Central memory CD8-positive, alpha-beta T cell (primary cell): ENCODE measurements at places on chromosomes 11 and 22.

- peaks cover 30% of the 10 kb centered on the region for H3K27me3 ChIP-seq
- DNase-seq = no peak
- H3K36me3 ChIP-seq = peaks cover 4% of the 10 kb centered on the region
- H3K4me3 ChIP-seq = no peak overlapping the region
- H3K4me1 ChIP-seq = peaks cover 20% of the 10 kb centered on the region
These were observed 24.5 kb downstream of the OTUB1 start for GRCh38 chr11:64010783-64011182.

- H3K4me3 ChIP-seq = no peak overlapping the region
- H3K27me3 ChIP-seq = peaks cover 2% of the 10 kb centered on the region
- no peaks in the 10 kb centered on the region for H3K36me3 ChIP-seq
- DNase-seq = peak; percentile 11
These were observed 75.3 kb downstream of the KCNQ1 start for GRCh38 chr11:2519862-2520735.

GRCh38 chr22:50526108-50526833 lies 873 bp upstream of the SCO2 start:
- H3K27me3 ChIP-seq = no peaks in the 10 kb centered on the region
- peak overlapping the region; percentile 85 for H3K4me3 ChIP-seq
- peaks cover 48% of the 10 kb centered on the region for H3K4me1 ChIP-seq

GRCh38 chr22:23137905-23138561 lies 3.8 kb downstream of the RSPH14 start:
- peak overlapping the region; percentile 78 for H3K4me3 ChIP-seq
- peak; percentile 79 for DNase-seq
- peaks cover 17% of the 10 kb centered on the region for H3K36me3 ChIP-seq
- H3K27me3 ChIP-seq = no peaks in the 10 kb centered on the region

- peaks cover 3% of the 10 kb centered on the region for H3K27me3 ChIP-seq
- H3K4me1 ChIP-seq = peaks cover 7% of the 10 kb centered on the region
- no peak for DNase-seq
- H3K36me3 ChIP-seq = no peaks in the 10 kb centered on the region
- H3K27ac ChIP-seq = no peak overlapping the region
- H3K4me3 ChIP-seq = no peak overlapping the region
These were observed 63.4 kb downstream of the SLC22A12 start for GRCh38 chr11:64654439-64654838.

DNA sequence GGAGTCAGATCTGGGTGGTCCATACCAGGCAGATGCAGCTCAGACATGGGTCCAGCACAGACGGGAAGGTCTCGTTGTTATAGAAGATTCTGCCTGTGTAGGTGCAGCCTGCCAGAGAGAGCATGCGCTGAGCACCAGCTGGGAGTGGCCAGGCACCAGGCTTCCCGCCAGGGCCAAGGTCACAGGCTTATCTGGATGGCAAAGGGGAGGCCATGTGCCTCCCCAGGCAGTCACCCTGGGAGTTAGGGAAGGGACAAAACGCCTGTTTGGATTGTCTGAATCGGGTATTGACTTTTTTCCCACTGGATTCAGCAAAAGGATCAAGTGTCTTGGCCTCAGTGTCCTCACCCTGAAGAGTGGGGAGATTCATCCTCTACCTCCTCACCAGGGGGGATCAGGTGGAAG lies 26.5 kb downstream of the PGA5 start:
- H3K4me1 ChIP-seq = no peaks in the 10 kb centered on the region
- H3K36me3 ChIP-seq = peaks cover under 1% of the 10 kb centered on the region
- no peak overlapping the region for H3K4me3 ChIP-seq
- peaks cover 11% of the 10 kb centered on the region for H3K27me3 ChIP-seq
- no peak for DNase-seq
- no peak overlapping the region for H3K27ac ChIP-seq

DNA sequence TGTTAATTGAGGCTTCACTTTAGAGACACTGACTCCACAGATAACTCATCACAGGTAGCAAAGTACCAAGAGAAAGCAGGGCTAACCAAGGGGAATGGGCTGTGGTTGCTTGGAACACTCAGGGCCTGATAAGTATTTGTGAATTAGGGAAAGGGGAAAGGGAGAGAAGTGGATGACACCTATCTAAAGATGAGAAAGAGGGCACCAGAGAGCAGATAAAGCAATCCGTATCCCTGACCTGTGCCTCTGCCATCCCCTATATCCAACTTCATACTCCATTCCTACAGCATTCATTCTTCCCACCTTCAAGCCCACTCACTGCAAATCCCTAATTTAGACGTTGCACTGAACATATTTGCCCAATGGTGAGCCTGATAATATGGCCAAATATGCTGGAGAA lies 43.0 kb upstream of the API5 start:
- H3K4me3 ChIP-seq = no peak overlapping the region
- peaks cover 13% of the 10 kb centered on the region for H3K4me1 ChIP-seq
- H3K27ac ChIP-seq = no peak overlapping the region
- no peaks in the 10 kb centered on the region for H3K36me3 ChIP-seq
- DNase-seq = no peak

GRCh38 chr22:20783844-20784723 lies 10.2 kb downstream of the SERPIND1 start:
- DNase-seq = no peak
- peaks cover 14% of the 10 kb centered on the region for H3K36me3 ChIP-seq

- no peaks in the 10 kb centered on the region for H3K4me1 ChIP-seq
- H3K4me3 ChIP-seq = no peak overlapping the region
- no peak overlapping the region for H3K27ac ChIP-seq
- no peak for DNase-seq
- H3K36me3 ChIP-seq = peaks cover 2% of the 10 kb centered on the region
These were observed 526.0 kb downstream of the ETS1 start for GRCh38 chr11:128061281-128061871.

- DNase-seq = no peak
- no peak overlapping the region for H3K4me3 ChIP-seq
- H3K27me3 ChIP-seq = no peaks in the 10 kb centered on the region
- no peak overlapping the region for H3K27ac ChIP-seq
These were observed 12.5 kb upstream of the APOL5 start for GRCh38 chr22:35705141-35705540.

DNA sequence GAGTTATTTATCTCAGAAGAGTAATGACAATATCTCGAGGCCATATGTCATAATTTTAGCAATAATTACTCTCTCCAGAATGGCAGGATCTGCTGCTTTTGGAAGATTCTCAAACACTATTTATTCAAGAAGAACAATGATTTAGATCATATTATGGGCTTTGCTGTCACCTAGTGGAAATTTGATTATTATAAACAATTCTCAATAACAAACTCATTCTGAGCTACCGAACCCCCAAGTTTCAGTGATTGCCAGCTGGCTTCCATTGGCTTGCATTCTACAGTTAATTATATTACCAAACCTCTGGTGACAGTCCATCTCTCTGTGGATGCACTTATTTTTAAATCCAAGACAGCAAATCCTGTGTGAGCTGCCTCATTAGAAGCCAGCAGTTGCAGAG lies 27.9 kb upstream of the SLC36A4 start:
- no peak for DNase-seq
- no peaks in the 10 kb centered on the region for H3K4me1 ChIP-seq
- H3K4me3 ChIP-seq = no peak overlapping the region
- H3K27ac ChIP-seq = no peak overlapping the region

DNA sequence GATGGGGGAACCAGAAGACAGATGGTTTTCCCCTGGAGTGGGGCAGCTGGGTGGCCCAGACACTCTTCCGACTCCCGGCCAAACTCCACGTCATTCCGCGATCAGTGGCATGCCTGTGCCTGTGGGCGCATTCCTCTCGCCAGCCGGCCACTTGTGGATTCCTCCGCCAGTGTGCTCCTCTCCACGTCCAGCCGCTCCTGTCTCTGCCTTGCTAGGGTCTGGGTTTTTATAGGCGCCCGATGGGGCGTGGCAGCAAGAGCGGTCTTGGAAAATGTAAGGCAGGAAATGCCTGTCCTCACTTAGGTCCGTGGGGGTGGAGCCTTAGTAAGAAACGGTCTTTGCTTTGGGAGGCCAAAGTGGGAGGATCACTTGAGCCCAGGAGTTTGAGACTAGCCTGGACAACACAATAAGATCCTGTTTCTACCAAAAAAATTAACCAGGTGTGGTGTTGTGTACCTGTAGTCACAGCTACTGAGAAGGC lies 81.6 kb upstream of the SEPTIN5 start:
- H3K36me3 ChIP-seq = peaks cover 3% of the 10 kb centered on the region
- DNase-seq = no peak
- H3K27ac ChIP-seq = no peak overlapping the region
- peaks cover 34% of the 10 kb centered on the region for H3K27me3 ChIP-seq
- H3K4me1 ChIP-seq = peaks cover 6% of the 10 kb centered on the region

- H3K4me3 ChIP-seq = no peak overlapping the region
- H3K27ac ChIP-seq = peak overlapping the region; percentile 8
- H3K27me3 ChIP-seq = no peaks in the 10 kb centered on the region
- peak; percentile 65 for DNase-seq
- peaks cover 7% of the 10 kb centered on the region for H3K36me3 ChIP-seq
These were observed 39.7 kb downstream of the TPBGL start for GRCh38 chr11:75280227-75280701.

GRCh38 chr11:62433141-62433903 lies 14.5 kb downstream of the SCGB1A1 start:
- H3K36me3 ChIP-seq = peaks cover 2% of the 10 kb centered on the region
- DNase-seq = no peak
- no peaks in the 10 kb centered on the region for H3K27me3 ChIP-seq
- no peak overlapping the region for H3K27ac ChIP-seq

DNA sequence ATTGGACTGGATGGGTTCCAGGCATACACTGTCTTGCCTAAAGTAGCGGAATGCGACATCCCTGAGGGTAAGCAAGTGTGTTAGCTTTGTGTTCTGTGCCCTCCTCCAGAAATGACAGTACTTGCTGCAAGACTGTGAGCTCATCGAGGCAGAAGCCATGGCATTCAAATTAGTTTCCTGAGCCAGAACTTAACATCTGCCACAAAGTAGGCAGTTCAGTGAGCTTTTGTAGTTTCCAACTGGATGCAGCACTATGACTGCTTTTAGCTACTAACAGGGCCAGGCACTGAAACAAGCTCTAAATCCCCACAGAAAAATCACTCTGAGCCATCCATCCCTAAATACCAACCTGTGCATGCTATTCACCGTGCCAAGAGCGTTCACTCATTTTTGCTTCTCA lies 1.2 kb upstream of the FAR1 start:
- no peak for DNase-seq
- H3K27ac ChIP-seq = no peak overlapping the region
- H3K27me3 ChIP-seq = peaks cover 19% of the 10 kb centered on the region
- H3K4me3 ChIP-seq = peak overlapping the region; percentile 98
- peaks cover 40% of the 10 kb centered on the region for H3K4me1 ChIP-seq
- H3K36me3 ChIP-seq = peaks cover 9% of the 10 kb centered on the region

GRCh38 chr11:29616611-29617010 lies 400.2 kb downstream of the KCNA4 start:
- no peaks in the 10 kb centered on the region for H3K36me3 ChIP-seq
- H3K4me1 ChIP-seq = no peaks in the 10 kb centered on the region
- H3K27ac ChIP-seq = no peak overlapping the region
- no peak overlapping the region for H3K4me3 ChIP-seq
- H3K27me3 ChIP-seq = no peaks in the 10 kb centered on the region
- no peak for DNase-seq

DNA sequence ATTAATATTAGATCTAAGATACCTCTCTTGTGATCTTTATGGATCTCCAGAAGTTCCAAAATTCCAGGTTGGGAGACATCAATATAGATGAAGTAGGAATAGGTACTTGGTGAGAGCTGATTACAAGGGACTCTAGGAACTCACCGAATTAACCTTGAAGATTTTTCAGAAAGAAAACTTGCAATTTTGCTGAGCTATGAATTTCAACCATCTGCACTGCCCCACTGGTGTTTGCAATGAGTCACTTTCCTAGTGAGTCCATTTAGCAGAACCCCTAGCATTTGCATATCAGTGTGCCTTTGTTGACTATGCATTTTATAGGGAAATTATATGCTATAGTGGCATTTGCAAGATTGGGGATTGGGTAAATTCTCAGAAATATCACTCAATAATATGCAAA lies 122.0 kb downstream of the CTNND1 start:
- H3K27me3 ChIP-seq = peaks cover 23% of the 10 kb centered on the region
- peaks cover 2% of the 10 kb centered on the region for H3K36me3 ChIP-seq
- no peaks in the 10 kb centered on the region for H3K4me1 ChIP-seq
- DNase-seq = no peak
- no peak overlapping the region for H3K4me3 ChIP-seq
- H3K27ac ChIP-seq = no peak overlapping the region

GRCh38 chr11:77470504-77470903 lies 3.4 kb downstream of the PAK1 start:
- peaks cover 13% of the 10 kb centered on the region for H3K4me1 ChIP-seq
- H3K4me3 ChIP-seq = no peak overlapping the region
- H3K36me3 ChIP-seq = peaks cover 18% of the 10 kb centered on the region
- H3K27ac ChIP-seq = no peak overlapping the region

- no peak for DNase-seq
- peaks cover 66% of the 10 kb centered on the region for H3K4me1 ChIP-seq
- H3K36me3 ChIP-seq = peaks cover 78% of the 10 kb centered on the region
- peak overlapping the region; percentile 97 for H3K27ac ChIP-seq
These were observed 838 bp downstream of the BCL9L start for GRCh38 chr11:118924591-118925585.

GRCh38 chr11:111465400-111465799 lies 46.8 kb downstream of the BTG4 start:
- H3K27ac ChIP-seq = no peak overlapping the region
- no peaks in the 10 kb centered on the region for H3K4me1 ChIP-seq
- H3K4me3 ChIP-seq = no peak overlapping the region
- no peak for DNase-seq

GRCh38 chr11:114562166-114562916 lies 2.7 kb upstream of the NXPE1 start:
- H3K36me3 ChIP-seq = no peaks in the 10 kb centered on the region
- no peak for DNase-seq
- H3K4me3 ChIP-seq = no peak overlapping the region
- H3K4me1 ChIP-seq = no peaks in the 10 kb centered on the region

DNA sequence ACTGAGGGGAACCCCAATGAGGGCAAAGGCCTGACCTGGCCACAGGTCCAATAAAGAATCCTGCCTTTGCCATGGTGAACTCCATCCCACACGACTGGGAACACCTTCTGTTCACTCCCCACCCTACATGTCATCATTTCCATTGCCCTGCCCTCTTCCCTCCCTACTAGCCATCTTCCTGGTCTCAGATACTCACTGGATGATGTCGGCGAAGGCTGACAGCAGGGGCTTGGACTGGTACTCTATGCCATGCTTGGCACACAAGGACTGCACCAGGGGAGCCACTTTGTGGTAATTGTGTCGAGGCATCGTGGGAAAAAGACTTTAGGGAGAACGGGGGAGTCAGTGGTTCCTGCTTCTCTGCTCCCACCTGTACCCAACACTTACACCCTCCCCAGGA lies 9.9 kb downstream of the FEN1 start:
- no peaks in the 10 kb centered on the region for H3K27me3 ChIP-seq
- no peak for DNase-seq
- H3K36me3 ChIP-seq = peaks cover 2% of the 10 kb centered on the region

GRCh38 chr11:63572026-63572688 lies 9.0 kb upstream of the PLAAT2 start:
- peaks cover 38% of the 10 kb centered on the region for H3K4me1 ChIP-seq
- H3K27ac ChIP-seq = peak overlapping the region; percentile 96
- no peak for DNase-seq
- no peaks in the 10 kb centered on the region for H3K27me3 ChIP-seq
- H3K36me3 ChIP-seq = peaks cover 9% of the 10 kb centered on the region

GRCh38 chr11:130159657-130160497 lies at the start of gene ST14:
Gene ST14 (plus strand): TSS chr11:130159782. CDS start chr11:130159980, 198 bp downstream.
- no peak for DNase-seq
- no peak within 1 kb of the TSS for H3K27ac ChIP-seq
- H3K4me1 ChIP-seq = peaks cover 14% of the 10 kb centered on the region
